ENCODE measurements at places on chromosomes 12 and 14. TPM values are rescaled to one million over a fixed set of nuclear protein-coding genes. Genes with fewer than 3 reads are reported as not detected.

GPRC5A gene
- not detected for total RNA-seq

- peaks cover 9% of the 10 kb centered on the region for H3K4me1 ChIP-seq
- no peak overlapping the region for H3K4me3 ChIP-seq
- no peak overlapping the region for H3K27ac ChIP-seq
Measured at GRCh38 chr14:101562659-101563351, 1.5 kb downstream of the DIO3 start.

GRCh38 chr14:83757916-83758315 lies 1772.0 kb upstream of the FLRT2 start:
- no peak for DNase-seq
- no peaks in the 10 kb centered on the region for H3K36me3 ChIP-seq
- H3K27me3 ChIP-seq: no peaks in the 10 kb centered on the region
- H3K4me3 ChIP-seq: no peak overlapping the region
- H3K4me1 ChIP-seq: no peaks in the 10 kb centered on the region

DNA sequence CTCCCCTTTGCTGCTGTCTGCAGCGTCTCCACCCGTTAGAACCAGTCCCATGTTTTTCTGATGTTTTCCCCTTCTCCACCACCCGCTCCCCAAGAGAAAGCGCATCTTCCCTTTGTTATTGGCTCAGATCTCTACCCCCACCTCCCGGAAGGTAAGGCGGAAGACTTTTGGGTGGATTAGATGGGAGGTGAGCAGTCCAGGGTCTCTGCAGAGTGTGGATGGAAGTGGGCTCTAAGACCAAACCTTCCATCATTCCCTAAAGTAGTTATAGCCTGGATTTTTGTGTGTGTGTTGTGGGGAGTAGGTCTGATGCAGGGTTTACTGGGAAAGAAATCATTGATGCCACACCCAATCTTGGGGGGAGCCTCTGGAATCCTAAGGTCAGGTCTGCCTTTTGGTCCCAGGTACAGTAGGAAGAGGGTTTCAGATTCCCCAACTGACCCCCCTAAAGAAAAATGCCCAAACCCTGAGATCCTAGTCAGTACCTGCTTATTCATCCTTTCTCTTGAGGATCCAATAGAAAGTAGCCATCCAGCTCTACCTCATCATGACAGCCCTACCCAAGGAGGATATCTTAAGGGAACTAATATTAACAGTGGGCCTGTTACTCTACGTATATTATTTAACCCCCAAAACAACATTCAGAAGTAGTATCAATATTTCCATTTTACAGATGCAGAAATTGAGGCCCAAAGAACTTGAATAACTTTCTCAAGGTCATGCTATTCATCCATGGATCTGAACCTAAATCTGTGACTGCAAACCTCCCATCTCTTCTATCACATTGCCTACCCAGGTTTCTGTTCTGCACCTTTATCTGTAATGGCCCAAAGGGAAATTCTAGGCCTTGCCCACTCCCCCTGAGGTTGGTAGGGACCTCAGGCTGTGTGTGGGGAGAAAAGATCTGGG lies 1.1 kb downstream of the KIF5A start:
- H3K4me3 ChIP-seq: peak overlapping the region; percentile 75
- H3K4me1 ChIP-seq: peaks cover 26% of the 10 kb centered on the region
- peaks cover 6% of the 10 kb centered on the region for H3K36me3 ChIP-seq
- no peak for DNase-seq
